ENCODE measurements at places on chromosomes 12 and 14.

DNA sequence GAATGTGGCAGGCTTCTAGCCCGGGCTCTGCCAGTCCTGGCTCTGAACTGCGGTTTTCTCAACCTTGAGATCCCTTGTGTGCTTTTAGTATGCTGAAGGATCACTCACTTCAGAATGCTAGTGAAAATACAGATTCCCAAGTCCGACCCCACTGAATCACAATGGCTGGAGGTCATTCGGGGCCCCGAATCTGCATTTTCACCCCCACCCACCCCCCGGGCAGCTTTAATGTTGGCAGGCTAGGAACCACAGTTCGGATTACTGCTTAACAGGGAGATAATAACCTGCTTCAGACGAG lies 573 bp upstream of the SUSD6 start:
- no peak for DNase-seq

DNA sequence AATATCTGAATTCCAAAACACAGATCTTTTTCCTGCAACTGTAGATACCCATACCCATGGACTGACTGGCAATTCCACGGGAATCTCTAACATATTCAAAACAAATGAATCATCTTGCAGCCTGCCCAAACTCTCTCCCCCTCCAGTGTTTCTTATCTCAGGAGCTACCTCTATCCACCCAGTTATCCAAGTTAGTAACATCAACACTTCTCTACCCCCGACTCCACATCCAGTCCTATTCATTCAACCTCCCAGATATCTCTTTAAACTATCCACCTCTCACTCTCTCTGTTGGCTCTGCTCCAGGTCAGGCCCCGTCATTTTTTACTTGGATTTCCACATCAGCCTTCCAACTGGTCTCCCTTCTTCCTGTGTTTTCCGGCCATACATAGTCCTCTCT lies 6.7 kb upstream of the KCNH5 start:
- no peak for DNase-seq

- DNase-seq, result peak; percentile 64
Measured at GRCh38 chr14:55416866-55417265, 5.2 kb upstream of the ATG14 start.

DNA sequence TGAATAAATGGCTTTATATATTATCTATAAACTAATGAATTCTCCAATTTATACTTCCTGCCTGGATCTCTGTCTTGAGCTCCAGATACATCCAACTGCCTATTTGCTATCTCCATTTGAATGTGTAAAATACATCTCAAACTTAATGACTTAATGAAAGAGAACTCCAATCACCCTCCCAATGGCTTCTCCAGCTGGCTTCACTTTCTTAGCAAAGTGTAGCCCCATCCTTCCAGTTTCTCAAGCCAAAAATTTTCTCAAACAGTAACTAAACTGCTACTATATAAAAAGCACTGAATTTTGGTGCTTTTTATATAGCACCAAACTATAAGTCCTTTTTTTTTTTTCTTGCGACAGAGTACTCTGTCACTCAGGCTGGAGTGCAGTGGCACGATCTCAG lies 2.6 kb downstream of the CRY1 start:
- DNase-seq, result no peak

DNA sequence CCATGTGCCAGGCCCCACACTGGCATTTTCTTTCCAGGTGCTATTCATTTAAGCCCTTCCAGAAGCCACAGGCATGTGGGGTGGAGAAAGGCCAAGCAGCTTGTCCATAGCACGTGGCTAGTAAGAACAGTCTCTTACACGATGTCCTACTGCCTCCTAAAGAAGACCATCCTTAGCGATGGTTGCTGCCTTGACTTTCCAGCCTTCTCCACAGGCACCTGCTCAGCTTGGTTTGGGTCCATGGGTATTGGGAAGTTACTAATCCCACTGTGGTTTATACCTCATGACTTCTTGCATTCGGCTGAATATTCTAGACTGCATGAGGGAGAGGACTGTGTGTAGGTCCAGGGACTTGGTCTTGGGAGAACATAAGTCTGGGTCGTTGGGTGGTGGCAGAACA lies 49.2 kb downstream of the NINJ2 start:
- DNase-seq, result no peak

GRCh38 chr14:64581363-64581762 lies 31.6 kb downstream of the PPP1R36 start:
- no peak for DNase-seq

DNA sequence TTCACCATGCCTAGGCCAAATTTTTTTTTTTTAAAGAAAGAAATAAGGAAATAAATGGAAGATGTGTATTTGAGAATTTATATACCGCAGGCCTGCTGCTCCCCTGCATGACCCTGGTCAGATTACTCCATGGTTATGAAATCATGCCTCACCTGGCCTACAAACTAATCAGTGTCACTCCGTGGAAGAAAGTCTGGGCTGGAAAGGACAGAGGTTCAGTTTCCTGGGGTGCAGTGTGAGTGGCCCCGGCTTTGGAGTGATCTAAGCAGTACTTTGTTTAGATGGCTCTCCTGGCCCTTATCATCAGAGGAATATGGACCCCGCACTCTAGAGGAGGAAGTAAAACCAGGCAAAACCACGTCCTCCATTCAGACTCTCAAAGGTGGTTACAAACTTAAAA lies 9.6 kb downstream of the APOBEC1 start:
- no peak for DNase-seq

GRCh38 chr12:97764700-97765099 lies 302.1 kb downstream of the RMST start:
- peak; percentile 67 for DNase-seq

DNA sequence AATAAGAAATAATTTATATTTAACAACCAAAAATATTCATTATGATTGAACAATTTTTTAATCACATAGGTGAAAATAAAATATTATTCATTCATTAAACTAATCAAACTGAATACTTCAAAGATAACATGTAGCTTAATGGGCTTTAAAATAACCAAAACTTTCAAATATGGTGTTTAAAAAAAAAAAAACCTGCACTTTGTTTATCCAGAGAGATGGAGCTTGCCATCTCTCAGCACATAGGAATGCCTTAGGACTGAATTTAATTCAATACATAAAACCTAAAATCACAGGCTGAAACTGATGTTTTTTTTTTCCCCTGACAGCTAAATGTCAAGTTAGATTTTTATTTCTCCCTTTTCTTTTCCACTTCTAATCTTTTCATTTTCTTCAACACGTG lies 14.4 kb upstream of the CCER1 start:
- no peak for DNase-seq
